ENCODE measurements at places on chromosomes 1 and 21. TPM values are rescaled to one million over a fixed set of nuclear protein-coding genes. Genes with fewer than 3 reads are reported as not detected.

FCRL6 gene
- total RNA-seq = not detected

TSPAN1 gene
- 41.7 TPM for total RNA-seq

TSPEAR gene
- total RNA-seq = not detected

OR2T2 gene
- total RNA-seq = not detected

FCRL3 gene
- not detected for total RNA-seq

UTS2 gene
- not detected for total RNA-seq

UMODL1 gene
- total RNA-seq = not detected

KCNE2 gene
- not detected for total RNA-seq

TCHH gene
- total RNA-seq = 0.22 TPM

DNM3 gene
- total RNA-seq = 0.68 TPM

SYDE2 gene
- total RNA-seq = 4.3 TPM

FCGR3A gene
- not detected for total RNA-seq

DNAJC8 gene
- 59.6 TPM for total RNA-seq

DIRAS3 gene
- total RNA-seq = not detected

ZNF593OS gene
- not detected for total RNA-seq

CNTN2 gene
- total RNA-seq = not detected

LAX1 gene
- not detected for total RNA-seq

CCDC30 gene
- 3.2 TPM for total RNA-seq

KCNJ6 gene
- total RNA-seq = 0.28 TPM

NPHS2 gene
- not detected for total RNA-seq

OLFML3 gene
- total RNA-seq = 0.30 TPM

OR2AK2 gene
- total RNA-seq = not detected

ARTN gene
- total RNA-seq = 1.9 TPM

TMEM125 gene
- 3.8 TPM for total RNA-seq

INAVA gene
- total RNA-seq = 25.1 TPM

VSIG8 gene
- not detected for total RNA-seq

C1orf53 gene
- 10.7 TPM for total RNA-seq

LPAR3 gene
- 1.1 TPM for total RNA-seq

RGS16 gene
- 11.9 TPM for total RNA-seq

FCRL1 gene
- not detected for total RNA-seq

UQCRHL gene
- total RNA-seq = 1.7 TPM

IARS2 gene
- total RNA-seq = 158 TPM

CCSAP gene
- 11.3 TPM for total RNA-seq

FNDC5 gene
- total RNA-seq = not detected
